ENCODE measurements at places on chromosomes 16 and 17.

DNA sequence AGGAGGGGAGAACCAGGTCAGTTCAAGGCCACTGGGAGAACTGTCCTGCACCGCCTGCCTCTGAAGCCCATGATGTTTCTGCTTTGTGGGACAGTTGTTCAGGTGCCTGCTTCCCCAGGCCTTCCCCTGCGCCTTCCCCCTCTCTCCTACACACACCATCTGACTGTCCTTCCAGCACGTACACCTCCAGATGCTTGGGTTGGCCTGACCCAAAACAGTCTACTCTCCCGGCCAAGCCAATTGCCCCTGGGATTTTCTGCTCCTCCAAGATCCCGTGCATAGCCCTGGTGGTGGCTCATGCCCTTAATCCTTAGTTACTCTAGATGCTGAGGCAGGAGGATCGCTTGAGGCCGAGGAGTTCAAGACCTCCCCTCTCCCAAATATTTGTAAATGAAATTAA is 684 bp upstream of the RSAD1 start:
- no peak for DNase-seq

DNA sequence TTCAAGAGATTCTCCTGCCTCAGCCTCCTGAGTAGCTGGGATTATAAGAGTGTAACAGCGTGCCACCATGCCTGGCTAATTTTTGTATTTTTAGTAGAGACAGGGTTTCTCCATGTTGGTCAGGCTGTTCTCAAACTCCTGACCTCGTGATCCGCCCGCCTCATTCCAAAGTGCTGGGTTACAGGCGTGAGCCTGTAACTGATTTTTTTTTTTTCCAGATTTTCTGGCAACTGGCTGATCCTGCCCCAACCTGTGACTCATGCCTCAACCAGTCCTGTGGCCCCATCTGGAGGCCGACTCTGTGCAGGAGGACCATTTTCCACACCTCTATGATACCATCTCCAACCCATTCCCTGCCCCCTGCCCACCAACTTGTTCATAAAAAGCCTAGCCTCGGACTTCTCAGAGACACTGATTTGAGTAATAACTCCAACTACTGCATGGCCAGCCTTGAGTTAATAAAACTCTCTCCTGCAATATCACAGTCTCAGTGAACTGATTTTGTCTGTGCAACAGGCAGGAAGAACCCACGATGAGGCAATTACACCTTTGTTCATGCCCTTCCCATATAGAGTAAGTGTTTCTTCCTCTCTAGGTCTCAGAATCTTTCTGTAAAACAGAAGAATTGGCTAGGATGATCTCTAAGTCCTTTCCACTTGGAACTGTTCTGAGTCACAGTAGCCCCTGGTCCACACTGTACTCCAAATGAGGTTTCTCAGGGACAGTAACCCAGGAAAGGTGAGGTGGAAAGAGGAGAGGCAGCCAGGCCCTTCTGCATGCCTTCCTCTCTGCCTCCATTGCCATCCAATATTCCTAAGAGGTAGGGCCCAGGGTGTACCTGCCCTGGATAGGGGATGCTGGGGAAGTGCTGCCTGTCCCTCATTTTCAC is 8.8 kb upstream of the CNOT1 start:
- DNase-seq: no peak

DNA sequence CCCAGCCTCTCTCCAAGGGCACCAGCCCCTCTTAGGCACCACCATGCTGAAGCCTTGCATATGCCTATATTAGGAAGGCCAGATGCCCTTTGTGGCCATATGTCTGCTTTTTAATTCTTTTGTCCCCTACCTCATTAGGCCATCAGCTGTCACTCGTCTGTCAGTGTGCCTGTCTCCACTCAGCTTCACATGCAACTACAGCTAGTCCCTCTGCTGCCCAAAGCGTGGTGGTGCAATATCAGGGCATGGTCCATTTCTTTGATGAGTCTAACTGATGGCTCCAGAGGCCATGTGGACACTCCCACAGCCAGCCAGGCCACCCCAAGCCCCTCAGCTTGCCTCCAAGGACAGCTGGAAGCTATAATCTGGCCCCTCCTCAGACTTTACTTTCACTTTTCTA is 36.3 kb downstream of the MYO18A start:
- DNase-seq: no peak

GRCh38 chr17:80125656-80126448 is 21.1 kb downstream of the EIF4A3 start:
- DNase-seq: no peak

- DNase-seq: no peak
These were observed 50.6 kb downstream of the NTN1 start for GRCh38 chr17:9071811-9072498.

GRCh38 chr17:17890773-17891759 is 54.3 kb upstream of the SREBF1 start:
- DNase-seq: peak; percentile 14

DNA sequence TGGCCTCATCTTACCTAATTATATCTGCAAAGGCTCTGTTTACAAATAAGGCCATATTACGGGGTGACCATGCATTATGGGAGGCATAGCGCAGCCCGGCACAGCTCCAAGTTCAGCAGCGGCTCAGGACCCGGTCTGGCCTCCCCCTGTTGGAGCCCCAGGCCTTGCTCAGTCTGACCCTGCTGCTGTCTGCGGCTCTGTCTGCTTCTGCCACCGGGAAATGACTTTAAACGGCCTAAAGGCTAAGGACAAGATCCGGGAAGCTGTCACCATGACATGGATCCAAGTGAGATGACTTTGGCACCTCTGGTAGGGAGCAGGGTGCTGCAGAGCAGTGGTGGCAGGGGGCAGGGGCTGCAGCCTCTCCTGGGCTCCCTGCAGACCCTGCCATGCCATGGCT is 140.6 kb upstream of the GSE1 start:
- DNase-seq: no peak

DNA sequence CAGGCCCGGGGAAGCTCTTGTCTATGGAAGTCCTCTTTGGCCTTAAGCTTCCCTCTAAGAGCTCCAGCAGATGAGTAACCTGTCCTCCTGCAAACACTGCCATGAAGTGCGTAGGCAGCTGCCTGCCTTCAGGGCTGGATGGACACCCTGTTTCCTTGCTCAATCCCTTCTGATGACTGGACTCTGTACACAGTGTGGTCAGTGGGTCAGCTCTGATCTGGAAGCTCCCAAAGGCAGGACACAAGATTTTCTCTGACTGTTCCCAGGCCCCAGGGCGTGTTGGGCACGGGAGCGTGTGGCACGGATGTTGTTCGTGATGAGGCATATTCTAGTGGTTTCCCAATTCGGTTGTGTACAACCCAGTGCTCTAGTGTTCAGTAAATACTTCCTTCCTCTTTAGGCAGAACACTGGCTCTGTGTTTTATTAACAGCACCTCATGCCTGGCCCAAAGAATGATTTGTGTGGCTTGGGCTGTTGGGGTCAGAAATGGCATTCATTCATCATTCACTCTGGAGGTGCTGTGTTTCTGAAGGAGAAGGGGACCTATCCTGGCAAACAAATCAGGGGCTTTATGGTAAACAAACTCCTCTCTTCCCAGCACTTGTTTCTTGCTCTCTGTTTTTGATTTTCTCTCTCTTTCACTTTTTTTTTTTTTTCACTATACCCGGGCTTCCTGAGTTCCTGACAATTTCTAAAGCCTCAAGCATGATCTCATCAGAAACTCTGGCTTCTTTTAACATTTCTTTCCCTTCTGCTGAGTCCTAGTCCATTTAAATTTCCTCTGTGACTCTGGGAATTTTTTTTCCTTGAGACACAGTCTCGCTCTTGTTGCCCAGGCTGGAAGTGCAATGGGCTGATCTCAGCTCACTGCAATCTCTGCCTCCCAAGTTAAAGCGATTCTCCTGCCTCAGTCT is 12.0 kb upstream of the RNF157 start:
- no peak for DNase-seq

GRCh38 chr17:77212081-77212832 is 71.5 kb downstream of the SEC14L1 start:
- no peak for DNase-seq

- no peak for DNase-seq
These were observed 483.1 kb upstream of the ERCC4 start for GRCh38 chr16:13436641-13437412.

- peak; percentile 44 for DNase-seq
These were observed 630 bp downstream of the GRB2 start for GRCh38 chr17:75404731-75405364.

GRCh38 chr17:46011711-46012505 is 12.9 kb downstream of the STH start:
- no peak for DNase-seq

DNA sequence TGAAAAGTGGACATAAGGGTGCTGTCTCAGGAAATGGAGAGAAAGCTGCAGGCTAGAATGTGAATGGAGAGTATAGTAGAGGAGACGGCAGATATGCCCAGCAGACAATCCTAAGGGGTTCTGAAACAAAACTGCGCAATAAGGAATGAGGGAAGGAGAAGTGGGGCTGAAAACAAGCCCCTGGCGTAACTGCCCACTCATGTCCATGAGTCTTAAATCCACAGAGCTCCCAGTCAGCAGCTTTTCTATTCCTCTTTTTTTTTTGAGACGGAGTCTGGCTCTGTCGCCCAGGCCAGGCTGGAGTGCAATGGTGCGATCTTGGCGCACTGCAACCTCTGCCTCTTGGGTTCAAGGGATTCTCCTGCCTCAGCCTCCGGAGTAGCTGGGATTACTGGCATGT is 5.9 kb downstream of the STRADA start:
- no peak for DNase-seq

GRCh38 chr17:29929006-29929532 is 959 bp downstream of the SSH2 start:
- DNase-seq: no peak

DNA sequence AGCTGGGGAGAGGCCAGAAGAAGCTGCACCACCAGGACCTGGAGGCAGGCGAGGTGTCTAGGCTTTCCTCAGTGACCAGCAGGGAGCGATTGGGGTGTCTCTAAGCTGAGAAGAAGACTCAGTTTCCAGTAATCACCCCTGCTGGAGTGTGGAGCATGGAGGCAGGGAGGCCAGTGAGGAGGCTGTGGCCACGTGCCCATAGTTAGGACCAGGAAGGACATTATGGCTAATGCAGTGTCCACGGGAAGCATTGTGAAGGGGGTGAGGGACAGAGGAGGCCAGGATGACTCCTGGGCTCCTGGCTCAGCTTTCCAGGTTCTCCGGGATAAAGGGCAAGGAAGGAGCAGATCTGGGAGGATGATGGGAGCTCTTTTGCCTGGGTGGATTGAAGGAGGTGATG is 5.7 kb downstream of the KRT13 start:
- no peak for DNase-seq

DNA sequence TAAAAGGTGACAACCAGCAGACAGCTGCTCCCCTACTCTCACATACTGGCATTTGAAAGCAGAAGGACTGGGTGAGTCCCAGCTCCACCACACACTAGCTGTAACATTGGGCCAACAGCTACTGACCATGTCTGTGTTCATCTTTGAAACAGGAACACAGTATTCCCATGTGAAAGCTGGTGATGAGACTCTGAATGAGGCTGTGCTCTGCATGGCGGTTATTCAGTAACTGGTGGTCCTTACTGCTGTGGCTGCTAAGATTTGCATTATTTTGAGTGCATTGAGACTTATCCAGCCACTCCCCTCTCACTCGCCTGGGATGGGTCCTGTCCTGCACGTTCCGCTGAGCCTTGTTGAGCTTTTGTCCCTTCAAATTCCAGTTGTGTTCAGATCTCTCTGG is 342.9 kb downstream of the FOXL1 start:
- DNase-seq: no peak

DNA sequence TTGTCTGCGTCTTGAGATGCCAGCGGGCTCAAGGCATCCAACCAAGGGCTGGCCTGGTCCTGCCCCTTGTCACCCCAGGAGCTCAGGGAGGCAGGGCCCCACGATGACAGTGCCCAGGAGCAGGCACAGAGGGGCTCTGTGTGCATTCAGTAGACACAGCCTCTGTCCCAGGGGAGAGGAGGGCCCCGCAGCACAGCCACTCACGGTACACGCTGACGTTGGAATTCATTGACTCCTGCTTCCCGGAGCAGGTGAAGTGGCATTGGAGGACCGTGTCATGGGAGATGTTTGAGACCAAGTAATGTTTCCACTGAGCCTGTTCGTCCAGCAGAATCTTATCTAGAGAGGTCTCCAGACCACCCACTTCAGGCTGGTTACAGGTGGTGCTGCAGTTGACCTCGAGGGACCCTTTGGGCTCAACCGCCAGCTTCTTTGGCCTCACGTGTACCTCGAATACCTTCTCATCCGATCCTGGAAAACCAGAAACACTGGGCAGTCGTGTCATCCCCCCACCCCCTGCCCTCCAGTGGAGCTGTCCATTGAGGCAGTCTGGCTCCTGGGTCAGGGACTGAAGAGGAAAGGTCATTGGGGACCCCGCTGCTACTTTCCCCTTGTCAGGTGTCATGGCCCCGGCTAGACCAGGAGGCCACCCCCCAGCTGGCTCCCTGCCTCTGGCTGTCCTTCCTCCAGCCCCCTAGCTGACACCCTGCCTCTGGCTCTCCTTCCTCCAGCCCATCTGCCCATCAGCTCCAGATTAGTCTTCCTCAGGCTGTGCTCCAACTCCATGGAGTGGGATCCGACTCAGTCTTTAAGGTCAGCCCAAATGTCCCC is 7.0 kb downstream of the PRR29 start:
- no peak for DNase-seq

DNA sequence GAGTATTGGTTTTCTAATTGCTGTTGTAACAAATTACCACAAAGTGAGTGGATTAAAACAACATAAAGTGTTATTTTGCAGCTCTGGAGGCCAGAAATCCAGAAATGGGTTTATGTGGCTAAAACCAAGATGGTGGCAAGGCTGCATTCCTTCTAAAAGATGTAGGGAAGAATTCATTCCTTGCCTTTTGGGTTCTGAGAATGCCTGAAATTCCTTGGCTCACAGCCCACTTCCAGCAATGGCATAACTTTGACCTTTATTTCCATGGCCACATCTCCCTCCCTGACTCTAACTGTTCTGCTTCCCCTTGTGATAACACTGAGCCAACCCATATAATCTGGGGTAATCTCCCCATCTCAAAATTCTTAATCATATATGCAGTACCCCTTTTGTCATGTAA is 269.6 kb upstream of the RPL38 start:
- DNase-seq: no peak

- DNase-seq: no peak
These were observed 6.8 kb downstream of the LDHD start for GRCh38 chr16:75109732-75110243.

DNA sequence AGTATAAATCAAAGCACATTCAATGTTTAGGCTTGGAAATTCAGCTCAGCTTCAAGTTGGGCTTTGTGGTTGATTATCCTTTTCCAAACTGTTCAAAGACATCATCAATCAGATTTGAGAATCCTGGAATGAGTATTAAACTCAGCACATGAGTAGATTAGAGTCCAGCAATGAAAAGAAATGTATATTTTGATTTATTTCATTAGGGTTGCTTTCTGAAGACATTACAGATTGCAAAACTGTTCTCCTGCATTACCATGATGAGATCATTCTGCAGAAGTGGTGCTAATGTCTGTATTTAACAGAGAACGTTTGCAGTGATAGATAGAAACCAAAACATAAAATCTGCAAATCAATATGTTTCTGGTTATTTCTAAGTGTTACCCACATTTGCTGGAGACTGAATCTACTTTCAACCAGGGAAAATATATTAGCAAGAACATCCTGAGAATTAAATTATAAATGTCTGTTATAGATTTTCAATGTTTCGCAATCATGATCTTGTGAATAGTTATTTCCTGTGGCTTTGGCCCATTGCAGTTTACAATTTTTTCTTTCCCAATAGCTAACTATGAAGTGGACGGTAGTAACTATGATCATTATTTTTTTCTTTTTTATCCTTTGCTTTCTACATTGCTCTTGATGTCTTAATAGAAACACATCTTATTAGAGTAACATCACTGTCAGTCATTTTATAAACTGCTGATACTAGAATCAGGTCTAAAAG is 1125.7 kb upstream of the GOT2 start:
- DNase-seq: no peak

- no peak for DNase-seq
These were observed 986 bp upstream of the ELOB start for GRCh38 chr16:2777903-2778629.
